ENCODE measurements at places on chromosomes 5 and 9.
A peak's percentile ranks its signal among the peaks of the same experiment; 100 is the strongest.

DNA sequence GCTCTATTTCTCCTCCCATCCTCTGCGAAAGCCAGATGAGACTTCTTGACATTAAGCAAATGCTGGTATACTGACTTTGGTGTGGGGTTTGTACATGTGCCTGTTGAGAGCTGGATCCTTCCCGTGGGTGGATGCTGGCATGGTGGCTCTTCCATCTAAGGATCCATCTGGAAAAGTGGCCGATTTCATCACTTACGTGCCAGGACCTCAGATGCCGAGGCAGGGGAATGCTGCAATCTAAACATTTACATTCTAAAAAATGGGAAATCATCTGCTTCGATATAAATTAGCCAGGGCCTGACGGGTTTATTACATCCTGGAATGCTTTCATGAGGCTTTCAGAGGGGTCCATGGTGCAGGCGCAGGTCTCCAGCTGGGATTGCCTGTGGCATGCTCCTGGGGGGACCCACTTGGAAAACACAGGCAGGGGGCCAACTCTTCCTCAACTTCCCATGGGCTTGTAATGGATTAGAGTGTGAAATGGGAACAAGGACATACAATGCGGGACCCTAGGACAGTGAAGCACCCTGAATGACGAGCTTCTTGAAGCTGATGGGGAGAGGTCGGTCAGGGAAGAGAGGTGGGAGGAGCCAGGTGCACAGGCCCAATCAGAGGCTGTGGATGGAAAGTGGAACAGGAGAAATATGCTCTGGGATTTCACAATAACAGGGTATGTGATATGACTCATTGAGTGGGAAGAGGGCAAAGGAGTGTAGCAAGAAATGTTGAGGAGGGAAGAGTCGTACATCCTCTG is 105.5 kb upstream of the PITX1 start:
- peak; percentile 21 for DNase-seq

- no peak for DNase-seq
Measured at GRCh38 chr9:89888233-89888632, 283.4 kb downstream of the GADD45G start.

- DNase-seq: no peak
Measured at GRCh38 chr9:2809692-2810419, 34.0 kb downstream of the PUM3 start.

- no peak for DNase-seq
Measured at GRCh38 chr9:132230605-132231004, 68.7 kb downstream of the NTNG2 start.

DNA sequence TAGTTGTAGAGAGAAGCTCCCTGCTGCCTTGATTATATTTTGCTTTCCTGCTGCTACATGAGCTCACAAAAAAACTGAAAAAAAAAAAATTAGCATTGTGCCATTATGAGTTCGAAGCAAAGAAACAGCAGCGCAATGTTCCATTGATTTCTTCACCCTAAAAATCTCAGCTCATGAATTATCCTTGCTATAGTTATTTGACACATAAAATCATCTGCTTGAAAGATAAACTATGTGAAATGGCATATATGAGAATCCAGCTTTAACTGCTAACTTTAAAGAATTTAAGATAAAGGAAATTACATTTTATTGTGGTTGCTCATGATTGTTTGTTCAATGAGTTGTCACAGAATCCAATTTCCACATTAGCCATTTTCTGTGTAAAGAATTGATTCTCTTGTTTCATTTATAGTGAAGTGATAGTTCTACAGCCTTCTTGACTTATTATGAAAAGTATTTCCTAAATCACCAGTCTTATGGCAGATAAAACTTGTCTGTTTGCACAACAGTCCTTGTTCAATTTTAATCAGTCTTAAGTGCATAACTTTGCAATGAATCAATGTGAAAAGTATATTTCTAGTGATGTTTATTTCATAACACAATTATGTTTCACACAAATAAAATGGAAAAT is 1275.0 kb upstream of the CDH9 start:
- no peak for DNase-seq

DNA sequence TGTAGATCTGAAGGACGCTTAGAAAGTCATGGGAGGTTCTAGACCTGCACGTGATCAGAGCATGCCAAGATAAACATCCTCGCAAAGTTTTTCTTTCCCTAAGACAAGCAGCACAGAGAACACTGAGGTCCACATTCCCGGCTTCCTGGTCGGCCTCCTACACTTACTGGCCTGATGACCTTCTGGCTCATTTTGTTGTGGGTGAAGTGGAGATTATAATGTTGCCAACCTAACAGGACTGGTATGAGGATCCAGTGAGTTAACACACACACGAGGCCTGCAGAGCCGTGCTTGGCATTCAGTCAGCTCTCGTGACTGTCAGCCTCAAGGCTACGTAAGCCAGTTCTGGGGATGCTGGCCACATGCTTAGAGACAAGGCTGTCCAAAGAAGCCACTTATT is 186.0 kb downstream of the TENT4A start:
- DNase-seq: no peak

DNA sequence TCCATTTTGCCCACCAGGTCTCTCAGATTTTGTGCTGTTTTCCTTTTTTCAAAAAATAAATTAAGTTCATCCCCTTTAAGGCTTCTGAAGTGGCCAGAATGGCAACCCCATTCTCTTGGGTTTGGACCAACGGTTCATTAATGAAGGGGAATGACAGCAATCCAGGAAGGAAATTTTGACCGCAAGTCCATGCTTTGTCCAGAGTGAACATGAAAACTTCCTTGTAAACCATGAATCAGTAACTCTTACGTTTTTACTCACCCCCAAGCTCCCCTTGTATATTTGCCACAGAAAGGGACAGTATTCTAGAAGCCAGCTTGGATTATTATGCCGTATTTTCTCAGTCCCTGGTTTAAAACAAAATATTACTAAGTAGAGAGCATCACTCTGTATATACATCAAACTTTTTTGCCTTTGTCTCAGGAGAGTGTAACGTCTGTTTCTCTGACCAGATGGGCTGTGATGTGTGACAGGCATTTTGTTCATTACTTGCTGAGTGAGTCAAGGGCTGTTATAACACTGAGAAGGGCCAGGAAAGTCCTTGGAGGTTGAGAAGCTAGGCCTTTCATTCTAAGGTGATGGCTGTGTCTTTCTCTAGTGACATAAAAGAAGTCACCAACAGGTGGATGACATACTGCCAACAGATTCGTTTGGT is 148.2 kb downstream of the SMARCA2 start:
- DNase-seq: no peak

DNA sequence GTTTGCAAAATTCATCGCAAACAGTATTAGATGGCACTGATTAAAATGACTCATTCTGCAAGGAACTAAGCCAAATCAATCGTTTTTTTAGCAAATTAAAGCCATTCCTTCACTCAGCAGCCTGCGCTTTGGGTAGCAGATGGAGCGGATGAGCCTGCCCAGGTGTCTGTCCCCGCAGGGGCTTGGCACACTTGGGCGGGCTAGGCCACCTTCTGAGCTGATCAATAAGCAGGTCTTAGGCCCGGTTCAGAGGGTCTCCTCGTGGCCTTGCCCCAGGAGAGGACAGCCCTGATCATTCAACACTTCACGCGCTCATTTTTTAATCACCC is 78.0 kb upstream of the FCN1 start:
- DNase-seq: no peak

DNA sequence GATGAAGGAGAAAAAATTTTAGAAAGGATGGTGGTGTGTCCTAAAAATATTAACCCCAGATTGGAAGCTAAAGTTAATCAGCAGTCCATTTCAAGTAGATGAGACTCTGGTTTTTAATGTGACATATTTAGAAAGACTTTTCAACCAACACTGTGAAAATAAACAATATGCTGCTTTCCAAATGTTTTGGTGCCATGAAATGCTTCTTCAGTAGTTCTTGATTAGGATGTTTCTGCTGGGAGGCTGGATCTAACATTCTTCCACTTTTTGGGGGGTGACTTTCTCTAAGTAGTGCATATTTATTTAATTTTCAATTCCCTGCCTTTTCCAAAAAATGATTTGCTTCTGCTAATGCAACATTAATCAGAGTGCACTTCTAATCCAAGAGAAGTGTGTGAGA is 593.3 kb upstream of the DMAC1 start:
- DNase-seq: no peak

DNA sequence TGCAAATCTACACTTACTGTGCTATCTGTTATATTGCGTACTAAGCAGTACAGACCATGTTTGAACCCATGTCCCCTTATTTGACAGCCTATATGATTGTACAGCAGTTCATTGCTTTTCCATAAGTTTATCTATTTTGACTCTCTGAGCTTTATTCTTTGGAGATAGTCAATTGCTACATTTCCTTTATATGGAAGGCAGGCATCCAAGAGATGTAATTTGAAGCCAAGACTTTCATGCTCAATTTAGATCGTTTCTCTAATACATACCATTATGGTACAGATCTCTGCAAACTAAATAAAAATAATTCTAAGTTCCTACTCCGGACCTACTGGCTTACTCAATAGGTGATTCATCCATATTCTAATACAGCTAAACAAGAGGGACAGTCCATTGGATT is 424.8 kb downstream of the TMEM38B start:
- DNase-seq: no peak

GRCh38 chr5:83441747-83442146 is 29.8 kb upstream of the VCAN start:
- no peak for DNase-seq

DNA sequence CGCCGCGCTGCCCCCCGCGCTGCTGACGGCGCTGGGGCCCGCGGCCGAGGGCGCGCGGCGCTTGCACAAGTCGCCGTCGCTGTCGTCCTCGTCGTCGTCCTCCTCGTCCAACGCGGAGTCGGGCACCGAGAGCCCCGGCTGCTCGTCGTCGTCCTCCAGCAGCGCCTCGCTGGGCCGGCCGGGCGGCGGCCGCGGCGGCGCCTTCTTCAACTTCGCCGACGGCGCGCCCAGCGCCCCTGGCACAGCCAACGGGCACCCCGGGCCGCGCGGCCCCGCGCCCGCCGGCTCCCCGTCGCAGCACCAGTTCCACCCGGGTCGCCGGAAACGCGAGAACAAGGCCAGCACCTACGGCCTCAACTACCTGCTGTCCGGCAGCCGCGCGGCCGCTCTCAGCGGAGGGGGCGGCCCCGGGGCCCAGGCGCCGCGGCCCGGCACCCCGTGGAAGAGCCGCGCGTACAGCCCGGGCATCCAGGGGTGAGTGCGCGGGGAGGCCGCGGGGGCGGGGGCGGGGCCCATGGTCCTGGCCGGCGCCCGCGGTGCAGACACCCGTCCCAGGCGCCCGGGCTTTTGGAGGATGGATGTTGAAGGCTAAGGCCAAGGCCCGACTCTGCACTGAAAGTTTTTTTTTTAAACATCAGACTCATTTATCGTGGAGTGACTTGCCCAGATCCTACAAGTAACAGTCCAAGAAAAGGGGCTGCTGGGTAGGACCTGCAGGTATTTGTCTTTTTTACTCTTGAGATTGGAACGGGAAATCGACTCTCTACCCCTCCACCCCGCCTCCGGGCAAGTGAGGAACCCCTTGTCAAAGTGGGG is 1.2 kb downstream of the TENT4A start:
- DNase-seq: no peak

- DNase-seq: no peak
Measured at GRCh38 chr5:77852068-77852513, 76.0 kb upstream of the TBCA start.

- no peak for DNase-seq
Measured at GRCh38 chr5:151155775-151156506, 1.6 kb downstream of the ANXA6 start.

DNA sequence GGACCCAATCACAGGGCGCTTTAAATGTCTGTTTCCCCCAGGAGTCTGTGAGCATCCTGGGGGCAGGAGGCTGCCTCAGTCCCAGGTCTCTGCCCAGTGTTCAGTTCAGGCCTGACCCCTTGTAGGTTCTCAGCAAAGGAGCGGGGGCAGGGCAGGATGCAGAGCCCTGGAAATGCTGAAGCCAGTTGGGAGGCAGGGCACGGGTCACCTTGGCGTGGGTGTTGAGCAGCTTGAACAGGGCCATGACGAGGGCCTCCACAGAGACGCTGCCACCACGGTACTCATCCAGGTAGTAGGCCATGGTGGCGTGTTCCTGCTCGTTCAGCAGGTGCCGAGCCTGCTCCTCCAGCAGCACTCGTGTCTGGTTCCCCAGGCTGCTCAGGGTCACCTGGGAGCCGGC is 36.3 kb upstream of the AKNA start:
- no peak for DNase-seq

GRCh38 chr9:32161209-32161608 is 223.2 kb upstream of the ACO1 start:
- no peak for DNase-seq

DNA sequence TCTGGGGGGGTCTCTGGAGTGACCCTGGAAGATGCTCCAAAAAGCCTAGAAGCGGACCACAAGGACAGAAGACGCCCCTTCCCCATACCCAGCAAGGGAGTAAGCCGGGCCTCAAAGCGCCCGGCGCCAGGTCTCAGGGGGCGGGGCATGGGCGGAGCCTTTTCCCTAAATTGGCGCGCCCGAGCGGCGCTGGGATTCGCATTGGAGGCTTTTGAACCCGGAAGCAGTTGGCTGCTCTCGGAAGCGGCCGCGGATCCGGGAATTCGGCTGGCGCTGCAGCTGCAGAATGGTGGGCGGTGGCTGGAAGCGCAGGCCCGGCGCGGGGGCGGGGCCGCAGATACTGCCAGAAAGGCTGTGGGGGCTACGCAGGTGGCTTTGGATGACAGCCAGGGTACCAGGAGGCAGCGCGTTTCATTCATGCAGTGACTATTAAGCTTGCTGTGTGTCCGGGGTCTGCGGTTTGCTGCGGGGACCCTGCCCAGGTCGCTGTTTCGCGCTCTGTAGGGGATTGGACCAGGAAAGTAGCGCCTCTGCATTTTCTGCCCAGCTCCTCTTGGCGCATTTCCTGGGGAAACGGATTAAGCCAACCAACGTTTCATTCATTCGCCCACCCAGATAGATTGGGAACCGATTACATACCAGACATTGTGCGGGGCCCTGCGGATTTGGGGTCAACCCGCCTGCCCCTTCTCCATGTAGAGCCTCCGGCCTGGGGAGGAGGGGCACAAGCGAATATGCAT is 83.0 kb upstream of the FREM1 start:
- peak; percentile 67 for DNase-seq

DNA sequence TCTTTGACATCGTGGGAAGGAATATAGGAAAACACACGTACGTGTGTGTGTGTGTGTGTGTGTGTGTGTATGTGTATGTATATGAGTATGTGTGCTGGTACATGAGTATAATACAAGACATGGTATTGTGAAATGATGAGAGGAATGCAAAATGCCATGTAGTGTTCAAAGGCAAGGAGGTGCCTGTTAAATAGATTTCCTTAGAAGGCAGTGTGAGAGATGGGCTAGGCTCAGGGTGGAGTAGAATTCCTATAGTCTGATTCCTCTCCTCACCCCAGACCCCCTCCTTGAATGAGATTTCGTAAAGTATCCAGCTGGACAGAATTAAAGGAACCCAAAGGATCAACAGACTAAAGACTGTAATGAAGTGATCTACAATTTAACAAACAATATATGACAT is 11.1 kb downstream of the GPR21 start:
- DNase-seq: no peak

DNA sequence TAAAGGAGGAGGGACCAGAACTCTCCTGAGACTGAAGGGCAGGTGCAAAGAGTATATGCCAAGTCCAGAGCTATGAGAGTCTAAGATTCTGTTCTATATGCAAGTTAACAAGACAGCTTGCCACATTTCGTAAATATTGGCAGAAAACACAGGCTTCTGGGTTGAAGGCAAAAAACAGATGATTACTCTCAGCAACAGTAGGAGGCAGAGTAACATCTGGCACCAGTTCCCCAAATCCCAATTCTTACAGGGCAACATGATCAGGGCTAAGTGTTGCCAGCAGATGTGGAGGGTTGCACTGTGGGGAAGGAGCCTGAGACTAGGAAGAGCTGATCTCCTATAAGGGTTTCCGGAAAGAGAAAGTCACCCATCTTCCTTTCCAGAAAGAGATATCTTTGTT is 179.4 kb downstream of the PJA2 start:
- DNase-seq: no peak

GRCh38 chr9:68949271-68950000 is 64.5 kb downstream of the PRKACG start:
- DNase-seq: no peak
